ENCODE measurements at places on chromosomes 5 and 9.

- no peak for DNase-seq
Observed at GRCh38 chr9:108720191-108720642, 135.6 kb downstream of the ACTL7B start.

DNA sequence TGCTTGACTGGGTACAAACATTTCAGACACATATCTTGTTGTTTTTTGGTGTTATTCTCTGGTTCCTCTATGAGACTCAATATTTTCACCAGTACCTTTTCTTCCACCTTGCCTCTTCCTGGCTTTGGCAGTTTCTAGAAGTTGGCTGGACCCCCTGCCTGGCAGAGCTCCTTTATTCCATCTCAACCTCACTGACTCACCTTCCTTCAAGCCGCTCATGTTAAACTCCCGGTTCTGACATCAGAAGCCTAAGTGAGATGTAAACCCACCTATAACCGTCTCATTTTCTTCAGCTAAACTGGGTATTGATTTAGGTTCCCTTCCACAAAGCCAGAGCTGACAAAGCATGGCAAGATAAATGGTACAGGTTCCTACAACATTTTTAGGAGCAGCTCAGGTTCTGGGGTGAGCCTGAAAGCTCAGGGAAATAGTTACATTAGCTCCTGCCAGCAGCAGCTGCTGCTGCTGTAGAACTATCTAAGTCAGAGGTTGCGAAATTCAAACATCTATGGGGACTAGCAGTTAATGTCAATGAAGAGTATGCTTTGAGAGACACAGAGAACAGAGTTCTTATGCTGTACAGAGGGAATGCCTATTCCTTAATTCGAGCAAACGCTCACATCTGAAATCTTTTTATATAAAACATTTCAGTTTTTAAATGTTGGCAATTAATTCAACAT lies 197.1 kb upstream of the NR3C1 start:
- DNase-seq: peak; percentile 51

DNA sequence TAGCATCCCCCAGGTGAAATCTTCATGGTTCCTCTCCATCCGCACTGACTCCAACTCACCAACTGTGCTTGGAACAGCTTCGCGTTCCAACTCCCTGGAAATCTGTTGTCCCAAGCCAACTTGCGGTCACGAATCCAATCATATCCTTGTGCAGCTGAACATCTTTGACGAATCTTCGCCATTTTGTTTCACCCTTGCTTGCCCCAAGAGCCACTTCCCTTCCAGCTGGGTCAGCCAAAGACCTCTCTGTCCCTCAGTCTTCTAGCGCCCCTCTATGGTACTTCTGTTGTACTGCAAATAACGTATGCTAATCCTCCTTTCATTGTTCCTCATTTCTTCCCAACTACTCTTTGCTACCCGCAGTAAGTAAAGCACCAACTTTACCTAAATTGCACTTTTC lies 61.0 kb upstream of the TARS1 start:
- DNase-seq: peak; percentile 46

DNA sequence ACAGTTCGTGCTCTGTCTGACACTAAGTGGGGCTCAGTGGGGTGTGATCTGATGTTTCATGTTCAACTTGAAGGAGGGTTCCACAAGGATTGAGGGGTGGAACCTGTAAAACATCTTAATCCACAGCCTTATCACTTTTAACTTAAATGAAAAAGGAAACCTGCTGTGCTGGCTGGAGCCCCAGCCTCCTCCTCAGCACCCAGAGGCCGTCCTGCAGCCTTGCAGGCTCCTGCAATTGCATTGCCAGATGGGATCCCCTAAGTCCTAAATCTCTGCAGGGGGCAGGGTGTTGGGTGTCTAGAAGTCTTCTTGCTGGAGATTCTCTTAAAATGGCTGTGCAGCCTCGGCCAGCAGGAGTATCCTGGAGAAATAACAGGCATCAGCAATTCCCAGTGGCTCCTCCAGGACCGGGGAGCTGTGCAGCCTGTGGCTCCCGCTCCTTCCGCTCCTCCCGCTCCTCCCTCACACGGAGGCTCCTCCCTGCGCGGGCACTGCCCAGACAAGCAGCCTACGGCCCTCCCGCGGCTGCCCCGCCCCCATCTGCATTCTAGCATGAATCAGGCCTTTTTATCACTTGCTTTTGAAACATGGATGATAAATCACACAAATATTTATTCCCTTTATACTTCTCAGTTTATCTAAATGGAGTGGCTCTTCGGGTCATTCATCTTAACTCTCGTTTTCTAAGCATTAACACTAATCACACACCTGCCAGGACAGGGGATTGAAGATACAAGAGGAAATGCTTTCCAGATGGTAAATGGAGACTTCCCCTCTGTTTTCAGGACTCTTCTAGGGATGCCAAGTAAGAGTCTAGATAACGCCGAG lies 131.0 kb downstream of the ADAMTS16 start:
- peak; percentile 84 for DNase-seq

DNA sequence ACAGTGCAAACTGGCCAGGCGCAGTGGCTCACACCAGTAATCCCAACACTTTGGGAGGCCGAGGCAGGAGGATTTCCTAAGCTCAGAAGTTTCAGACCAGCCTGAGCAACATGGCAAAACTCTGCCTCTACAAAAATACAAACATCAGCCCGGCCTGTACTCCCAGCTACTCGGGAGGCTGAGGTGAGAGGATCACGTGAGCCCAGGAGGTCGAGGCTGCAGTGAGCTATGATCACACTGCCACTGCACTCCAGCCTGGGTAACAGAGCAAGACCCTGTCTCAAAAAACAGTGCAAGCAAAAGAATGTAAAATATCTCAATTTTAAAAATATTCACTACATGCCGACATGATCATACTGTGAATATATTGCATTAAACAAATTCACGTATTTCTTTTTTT lies 50.7 kb upstream of the FUBP3 start:
- no peak for DNase-seq

- DNase-seq: no peak
Observed at GRCh38 chr9:37975639-37976038, 71.7 kb upstream of the SLC25A51 start.

DNA sequence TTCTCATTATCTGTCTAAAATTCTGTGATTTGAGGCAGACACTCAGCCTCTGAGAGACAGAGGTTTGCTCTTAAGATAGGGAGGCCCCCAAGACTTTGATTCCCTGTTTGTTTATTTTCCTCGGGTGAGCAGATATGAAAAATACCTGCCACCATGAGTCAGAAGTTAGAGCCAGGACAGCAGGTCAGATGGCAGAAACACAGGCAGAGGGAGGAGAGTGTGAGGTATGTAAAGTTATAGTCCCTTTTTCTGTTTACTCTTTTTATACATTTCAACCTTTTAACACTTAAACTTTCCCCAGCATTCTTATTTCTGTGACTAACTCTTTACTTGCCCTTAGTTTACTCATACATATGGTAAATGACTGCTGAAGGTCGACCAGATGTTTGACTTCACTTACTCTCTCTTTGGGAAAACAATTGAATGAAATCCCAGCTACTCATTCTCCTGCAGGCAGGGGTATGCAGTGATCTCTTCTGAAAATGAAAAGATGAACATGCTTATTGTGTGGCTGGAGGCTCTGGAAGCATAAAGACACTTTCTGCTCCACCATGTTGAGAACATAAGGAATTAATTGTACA lies 383.8 kb downstream of the NTRK2 start:
- DNase-seq: no peak

GRCh38 chr9:135037521-135038250 lies 49.8 kb upstream of the OLFM1 start:
- DNase-seq: no peak

Data from fibroblast of upper back skin (primary cell).